ENCODE measurements at places on chromosomes 2 and 18.

- DNase-seq, result no peak
These were observed 32.6 kb upstream of the INSIG2 start for GRCh38 chr2:118055512-118056164.

DNA sequence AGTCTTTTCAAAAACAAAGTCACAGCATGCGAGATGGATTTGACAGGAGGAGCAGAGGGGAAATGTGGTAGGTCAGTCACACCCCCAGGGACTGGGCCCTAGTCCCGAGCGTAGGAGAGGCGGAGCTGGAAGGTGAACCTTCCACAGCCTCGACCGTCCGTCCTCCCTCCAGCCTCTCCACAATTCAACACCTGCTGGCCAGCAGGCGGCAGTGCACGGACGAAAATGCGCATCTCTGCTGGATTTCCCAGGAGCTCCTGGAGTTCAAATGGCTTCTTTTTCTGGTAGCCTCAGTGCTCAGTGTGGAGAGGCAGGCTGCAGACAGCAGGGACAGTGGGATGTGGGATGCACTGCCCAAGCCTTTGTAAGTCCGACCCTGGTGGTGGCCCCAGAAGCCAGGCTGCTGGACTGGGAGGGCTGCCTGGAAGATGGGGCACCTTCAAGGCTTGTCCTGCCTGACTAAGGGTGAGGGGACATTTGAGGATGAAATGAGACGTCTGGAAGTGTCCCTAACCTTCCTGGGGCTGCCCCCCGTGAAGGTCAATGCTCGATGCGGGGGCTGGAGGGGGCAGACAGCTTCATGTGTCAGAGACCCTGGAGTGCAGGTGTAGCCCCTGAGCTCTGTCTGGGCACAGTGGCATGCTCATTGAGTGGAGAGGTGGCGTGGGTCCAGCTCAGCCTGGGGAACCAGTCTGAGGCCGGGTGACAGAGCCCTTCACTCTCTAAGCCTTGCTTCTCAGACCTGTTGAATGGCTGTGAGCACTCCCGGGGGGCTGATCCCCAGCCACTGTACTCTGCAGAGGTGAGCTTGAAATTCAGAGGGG lies 189.5 kb downstream of the TFCP2L1 start:
- no peak for DNase-seq

GRCh38 chr2:59654710-59655109 lies 898.7 kb downstream of the BCL11A start:
- no peak for DNase-seq

DNA sequence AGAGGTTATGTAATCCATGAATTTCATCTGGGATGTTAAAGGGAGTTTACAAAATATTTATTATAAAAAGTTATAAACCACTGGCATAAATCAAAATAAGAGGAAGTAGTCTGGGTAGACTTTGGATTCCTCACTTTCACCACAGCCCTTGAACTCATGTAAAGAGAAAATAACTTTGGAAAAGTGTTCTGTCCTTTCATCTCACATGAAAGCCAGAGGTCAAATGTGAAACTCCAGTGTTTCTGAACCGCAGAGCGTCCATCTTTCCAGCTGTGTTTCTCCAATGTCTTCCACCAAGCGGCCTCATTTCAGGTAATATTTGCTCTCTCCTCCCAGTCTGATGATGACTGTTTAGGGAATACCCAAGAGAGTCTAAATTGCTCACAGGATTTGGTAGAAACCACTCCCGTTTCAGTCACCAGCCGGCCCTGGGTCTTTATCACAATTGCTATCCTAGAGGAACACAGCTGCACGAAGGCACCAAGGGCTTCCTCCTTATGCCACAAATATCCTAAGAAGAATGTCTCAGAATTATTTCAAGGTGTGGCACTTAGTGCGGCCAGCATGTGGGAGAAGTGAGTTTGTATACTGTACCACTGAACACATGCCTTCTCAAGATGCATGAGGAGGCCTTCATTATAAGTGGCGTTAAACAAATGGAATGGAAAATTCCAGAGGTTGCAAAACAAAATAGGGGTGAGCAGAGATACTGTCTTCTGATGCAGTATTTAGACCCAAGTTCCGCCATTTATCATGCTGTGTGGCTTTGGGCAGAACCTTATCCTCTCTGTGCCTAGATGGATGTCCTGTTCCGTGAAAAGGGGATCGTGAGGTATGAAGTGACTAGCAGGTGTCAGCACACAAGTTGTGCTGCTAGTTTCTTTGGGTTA lies 63.8 kb downstream of the ACTR2 start:
- no peak for DNase-seq

DNA sequence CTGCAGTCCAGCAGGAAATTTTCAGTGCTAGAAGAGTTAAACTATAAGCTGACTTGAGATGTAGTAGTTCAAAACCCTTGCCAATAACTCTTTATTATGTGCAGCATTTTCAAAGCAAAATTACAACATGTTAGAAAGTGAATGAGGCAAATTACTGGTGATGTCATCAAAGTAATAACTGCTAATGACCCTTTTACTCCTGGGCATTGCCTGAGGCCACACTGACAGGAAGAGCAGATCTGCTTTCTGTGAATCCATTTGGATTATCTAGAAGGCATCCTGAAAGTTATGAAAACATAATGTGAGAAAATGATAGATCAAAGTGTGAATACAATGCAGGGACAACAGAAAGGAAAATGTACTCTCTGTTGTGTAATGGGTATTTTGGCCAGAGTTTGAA lies 139.6 kb upstream of the TRIB2 start:
- no peak for DNase-seq
